ENCODE measurements at places on chromosomes 5 and 9.

GRCh38 chr9:34457266-34458012 is 931 bp downstream of the FAM219A start:
- peak; percentile 66 for DNase-seq

DNA sequence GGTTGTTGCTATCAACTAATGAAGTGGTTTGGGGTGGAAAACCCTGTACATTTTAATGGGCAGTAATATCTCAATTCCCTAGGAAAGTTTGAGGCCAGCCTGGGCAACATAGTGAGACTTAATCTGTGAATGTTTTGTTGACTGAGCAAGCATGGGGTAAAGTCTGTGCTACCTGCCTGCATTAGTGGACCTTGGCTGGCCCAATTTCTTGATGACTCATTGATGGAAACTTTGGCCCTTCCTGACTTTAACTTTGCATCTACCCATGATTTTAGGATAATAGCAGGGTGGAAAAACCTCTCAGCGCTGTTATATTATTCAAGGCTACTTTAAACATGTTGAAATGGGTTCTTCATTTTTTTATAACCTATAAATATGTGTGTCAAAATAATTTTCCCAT is 389.4 kb upstream of the RORB start:
- DNase-seq = no peak

DNA sequence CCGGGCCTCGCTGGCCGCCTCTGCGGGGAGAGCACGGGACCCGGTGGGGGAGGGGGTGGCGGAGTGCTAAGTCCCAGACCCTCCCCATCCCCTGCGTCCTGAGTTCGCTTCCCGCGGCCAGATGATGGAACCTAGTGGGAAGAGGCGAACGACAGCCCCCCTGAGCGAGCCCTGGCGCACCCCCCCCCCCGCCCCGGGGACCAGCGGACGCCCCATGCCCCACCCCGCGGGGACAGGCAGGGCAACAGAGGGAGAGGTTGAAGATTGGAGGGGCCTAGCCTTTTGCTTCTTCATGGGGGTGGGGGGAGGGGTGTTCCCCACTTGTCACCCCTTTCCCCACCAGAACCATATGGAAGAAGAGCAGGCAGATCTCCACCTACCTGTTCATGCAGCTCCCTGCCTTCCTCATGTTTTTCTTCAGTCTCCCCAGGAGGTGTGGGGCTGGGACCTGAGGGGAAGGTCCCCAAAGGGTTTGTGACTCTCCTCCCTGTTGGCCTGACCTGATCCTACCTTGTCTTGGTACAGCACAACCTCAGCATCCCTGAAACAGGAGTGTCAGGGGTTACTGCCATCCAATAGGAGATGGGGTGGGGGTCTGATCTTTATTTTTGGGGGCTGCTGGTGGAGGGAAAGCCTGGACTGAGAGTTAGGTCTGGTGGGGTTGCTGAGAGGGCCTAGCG is 485 bp downstream of the FAM53C start:
- DNase-seq = no peak

DNA sequence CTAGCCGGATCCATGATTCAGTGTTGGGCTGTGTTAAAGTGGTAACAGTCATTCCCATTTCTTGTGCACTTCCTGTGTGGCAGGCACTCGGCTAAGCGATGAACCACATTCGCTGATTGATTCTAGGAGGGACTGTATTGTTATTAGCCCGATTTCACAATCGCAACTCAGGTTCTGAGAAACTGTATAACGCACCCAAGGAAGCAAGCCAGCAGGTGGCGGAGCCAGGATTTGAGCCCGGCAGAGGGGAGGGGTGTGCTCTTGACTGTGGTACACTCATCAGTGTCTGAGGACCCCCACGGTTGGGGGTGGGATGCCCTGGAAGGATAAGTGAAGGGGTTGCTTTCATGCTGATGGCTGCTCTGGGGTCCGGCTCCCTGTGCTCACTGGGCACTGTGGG is 34.7 kb downstream of the LRSAM1 start:
- no peak for DNase-seq

DNA sequence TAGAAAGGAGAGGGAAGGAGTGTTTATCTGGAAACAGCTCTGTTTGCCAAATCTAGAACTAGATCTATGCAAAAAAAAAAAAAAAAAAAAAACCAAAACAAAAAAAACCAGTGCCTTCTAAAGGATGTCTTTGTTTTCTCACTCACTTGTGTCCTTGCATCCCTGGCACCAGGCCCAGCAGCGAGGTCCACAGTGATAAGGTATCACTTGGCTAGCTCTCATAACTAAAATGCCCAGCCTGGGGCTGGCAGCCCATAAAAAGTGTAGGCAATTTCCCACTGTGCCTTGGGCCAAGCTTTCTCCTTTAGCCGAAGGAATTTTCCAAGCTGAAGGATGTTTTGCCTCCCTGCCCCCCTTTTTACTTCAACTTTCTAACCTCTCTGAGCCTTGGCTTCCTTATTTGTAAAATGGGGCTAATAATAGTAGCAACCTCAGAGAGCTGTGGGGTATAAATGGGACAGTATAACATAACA is 20.8 kb downstream of the RGS3 start:
- DNase-seq = no peak

DNA sequence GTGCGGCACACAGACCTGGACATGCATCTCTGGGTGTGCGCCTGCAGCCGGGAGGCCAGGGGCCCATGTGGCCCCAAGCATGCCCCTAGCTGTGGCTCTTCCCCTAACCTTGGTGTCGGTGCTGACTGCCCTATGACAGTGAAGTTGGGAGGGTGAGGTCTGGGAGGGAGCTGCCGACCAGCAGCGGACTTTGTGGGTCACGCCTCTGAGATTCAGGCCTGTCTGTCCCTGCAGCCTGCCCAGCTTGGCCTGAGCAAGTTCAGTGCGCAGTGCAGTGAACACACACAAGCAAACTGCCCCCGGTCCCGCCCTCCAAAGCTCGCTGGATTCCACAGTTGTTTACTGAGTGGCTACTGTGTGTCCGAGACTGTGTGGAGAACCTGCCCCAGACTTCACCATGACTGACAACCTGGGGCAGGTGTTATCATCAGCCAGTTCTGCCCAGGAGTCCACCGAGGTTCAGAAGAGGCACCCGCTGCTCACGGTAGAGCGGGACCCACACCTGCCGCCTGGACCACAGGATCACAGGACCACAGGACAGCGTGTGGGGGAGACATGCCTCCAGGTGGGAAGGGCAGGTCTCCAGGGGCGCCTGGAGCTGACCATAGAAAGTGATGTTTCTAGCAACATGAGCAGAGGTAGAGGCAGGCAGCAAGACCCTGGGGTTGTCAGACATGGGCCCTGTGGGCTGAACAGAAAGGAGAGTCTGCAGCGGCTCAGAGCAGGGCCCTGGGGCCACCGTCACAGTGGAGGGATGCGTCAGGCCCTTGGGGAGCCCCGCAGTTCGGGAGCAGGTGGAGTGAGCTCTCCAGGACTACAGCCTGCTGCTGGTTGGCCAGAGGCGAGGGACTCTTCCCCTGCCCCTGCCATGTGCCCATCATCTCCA is 105.1 kb downstream of the PHF2 start:
- DNase-seq = no peak

DNA sequence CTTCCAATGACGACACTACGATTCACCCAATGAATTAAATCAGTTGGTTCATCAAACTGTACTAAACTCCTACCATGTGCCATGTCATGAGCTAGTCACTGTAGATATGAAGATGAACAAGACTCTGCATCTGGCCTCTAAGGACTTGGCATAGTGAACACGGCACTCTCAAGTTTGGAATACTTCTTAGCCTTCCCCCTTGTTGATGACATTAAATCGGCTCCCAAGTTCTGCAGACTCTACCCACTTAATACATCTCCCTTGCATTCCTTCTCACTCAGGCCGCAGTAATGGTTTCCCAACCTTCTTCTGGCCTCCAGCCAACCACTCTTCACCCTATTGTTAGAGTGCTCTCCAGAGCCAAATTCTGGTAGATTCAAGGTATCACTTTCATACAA is 184.7 kb downstream of the MAPKAP1 start:
- DNase-seq = no peak

GRCh38 chr9:69905851-69906250 is 85.2 kb downstream of the CFAP95 start:
- no peak for DNase-seq

DNA sequence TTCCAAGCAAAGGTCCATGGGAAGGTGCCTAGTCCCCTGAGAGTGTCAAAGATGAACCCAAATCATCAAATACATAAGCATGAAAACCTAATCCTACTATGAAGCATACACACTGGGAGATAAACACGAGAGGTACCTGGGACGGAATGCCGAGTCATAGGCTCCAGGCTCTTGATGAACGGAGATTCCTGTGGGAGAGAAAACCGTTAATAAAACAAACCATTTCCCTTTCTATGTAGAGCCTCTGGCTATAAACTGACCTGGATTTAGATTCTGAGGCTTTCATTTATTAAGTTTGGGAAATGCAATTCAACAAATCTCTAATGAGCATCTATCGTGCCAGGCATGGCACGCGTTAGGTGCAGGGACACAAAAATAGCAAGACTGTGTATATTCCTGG is 206.4 kb upstream of the IL12B start:
- no peak for DNase-seq

- no peak for DNase-seq
Observed at GRCh38 chr5:115196161-115196560, 26.5 kb upstream of the TRIM36 start.

DNA sequence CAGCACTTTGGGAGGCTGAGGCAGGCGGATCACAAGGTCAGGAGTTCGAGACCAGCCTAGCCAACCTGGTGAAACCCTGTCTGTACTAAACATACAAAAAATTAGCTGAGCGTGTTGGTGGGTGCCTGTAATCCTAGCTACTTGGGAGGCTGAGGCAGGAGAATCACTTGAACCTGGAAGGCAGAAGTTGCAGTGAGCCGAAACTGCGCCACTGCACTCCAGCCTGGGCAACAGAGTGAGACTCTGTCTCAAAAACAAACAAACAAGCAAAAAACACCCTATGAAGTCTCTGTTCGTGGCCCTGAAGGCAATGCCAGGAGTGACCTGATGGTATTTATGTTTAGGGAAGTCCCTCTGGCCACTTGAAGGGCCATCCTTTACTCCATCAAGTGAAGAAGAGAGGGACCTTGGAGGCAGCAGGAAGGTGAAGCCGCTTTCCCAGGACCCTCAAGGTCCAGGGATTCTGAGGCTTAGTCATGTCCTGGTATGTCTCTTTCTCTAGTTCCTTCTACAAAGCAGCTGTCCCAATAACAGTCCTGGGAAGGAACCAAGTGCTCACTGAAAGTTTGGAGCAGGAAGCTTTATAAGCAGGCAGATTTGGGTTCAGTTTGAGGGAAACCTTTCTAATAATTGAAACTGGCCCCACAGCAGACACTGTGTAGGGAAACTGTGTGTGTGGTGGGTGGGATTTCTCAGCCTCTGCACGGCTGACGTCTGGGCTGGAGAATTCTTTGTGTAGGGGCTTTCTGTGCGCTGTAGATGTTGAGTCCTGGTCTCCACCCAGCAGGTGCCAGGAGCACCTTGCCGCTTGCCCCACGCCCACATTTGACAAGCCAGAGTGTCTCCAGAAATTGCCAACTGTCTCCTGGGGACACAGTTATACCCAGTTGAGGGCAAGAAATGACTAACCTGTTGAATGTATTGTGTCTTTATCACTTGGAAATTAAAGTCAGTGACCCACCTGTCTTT is 12.5 kb downstream of the PHF2 start:
- no peak for DNase-seq
